IPS-NIHi11 (cell line): ENCODE measurements at places on chromosomes 12 and 14.
A peak's percentile ranks its signal among the peaks of the same experiment; 100 is the strongest.

DNA sequence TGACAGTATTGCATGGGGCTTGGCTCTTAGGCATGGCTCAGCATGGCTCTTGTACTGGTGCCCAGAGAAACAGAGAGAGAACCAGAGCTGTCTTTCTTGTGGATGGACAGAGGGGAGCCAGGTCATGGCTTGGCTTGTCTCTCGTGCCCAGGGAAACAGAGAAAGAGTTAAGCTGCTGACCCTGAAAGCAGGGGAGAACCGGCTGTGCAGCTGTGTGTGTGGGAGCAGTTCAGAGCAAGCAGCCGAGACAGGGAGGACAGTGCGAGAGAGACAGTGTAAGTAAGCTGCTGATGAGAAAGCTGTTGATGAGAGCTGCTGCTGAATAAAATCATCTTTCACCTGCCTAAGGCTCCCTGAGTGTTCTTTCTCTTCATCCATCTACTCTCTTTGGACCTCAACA lies 61.3 kb upstream of the DDHD1 start:
- DNase-seq: no peak

DNA sequence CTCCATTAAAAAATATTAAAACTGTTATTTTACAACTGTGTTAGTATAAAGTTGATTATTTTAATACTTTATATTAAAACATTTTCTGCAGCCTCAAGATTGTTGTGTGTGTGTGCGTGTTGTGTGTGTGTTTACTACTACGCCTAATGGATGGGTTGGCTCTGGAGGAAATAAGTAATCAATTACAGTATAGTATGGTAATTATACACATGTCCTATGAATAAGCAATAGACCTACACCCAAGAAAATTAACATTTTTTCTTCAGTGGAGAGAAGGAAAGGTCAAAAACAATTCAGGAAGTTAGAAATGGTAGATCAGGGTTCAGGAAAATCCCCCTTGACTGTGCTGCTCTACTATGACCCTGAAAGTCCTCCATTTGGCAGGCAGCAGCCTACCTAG lies 65.7 kb upstream of the DYRK2 start:
- no peak for DNase-seq

DNA sequence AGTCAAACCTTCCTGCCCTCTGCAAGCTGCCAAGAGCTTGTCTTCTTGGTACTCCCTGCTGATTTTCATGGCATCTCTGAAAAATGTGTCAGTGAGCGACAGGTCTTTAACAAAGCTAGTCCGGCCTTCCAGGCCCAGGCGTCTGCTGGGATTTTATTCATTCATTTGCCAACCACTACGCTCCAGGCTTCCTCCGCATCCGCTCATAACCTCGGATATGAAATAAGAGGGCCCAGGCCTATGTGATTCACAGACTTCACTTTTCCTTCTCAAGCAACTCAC lies 13.8 kb downstream of the TSPAN9 start:
- DNase-seq: no peak

DNA sequence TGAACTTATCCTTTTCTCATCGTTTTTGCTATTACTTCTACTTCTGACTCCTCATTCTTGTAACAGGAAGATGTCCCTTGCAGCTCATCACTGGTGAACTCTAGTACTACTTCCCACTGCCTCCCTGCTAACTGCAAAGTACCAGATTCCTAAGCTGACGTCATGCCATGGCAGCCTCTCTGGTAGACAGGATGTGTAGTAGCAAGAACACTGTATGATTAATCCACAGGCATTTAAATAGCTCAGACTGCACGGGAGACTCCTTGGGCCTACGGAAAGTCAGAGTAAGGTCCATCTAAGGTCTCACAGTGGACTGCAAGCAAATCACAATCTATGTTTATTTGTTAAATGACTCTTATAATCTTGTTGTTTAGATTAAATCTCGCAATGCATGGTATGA lies 43.5 kb downstream of the DNAI7 start:
- peak; percentile 24 for DNase-seq
